ENCODE measurements at places on chromosomes 2 and 18. TPM values are rescaled to one million over a fixed set of nuclear protein-coding genes. Genes with fewer than 3 reads are reported as not detected.

Gene IKZF2
- total RNA-seq: 2.1 TPM

Gene OXER1
- total RNA-seq: not detected

DNA sequence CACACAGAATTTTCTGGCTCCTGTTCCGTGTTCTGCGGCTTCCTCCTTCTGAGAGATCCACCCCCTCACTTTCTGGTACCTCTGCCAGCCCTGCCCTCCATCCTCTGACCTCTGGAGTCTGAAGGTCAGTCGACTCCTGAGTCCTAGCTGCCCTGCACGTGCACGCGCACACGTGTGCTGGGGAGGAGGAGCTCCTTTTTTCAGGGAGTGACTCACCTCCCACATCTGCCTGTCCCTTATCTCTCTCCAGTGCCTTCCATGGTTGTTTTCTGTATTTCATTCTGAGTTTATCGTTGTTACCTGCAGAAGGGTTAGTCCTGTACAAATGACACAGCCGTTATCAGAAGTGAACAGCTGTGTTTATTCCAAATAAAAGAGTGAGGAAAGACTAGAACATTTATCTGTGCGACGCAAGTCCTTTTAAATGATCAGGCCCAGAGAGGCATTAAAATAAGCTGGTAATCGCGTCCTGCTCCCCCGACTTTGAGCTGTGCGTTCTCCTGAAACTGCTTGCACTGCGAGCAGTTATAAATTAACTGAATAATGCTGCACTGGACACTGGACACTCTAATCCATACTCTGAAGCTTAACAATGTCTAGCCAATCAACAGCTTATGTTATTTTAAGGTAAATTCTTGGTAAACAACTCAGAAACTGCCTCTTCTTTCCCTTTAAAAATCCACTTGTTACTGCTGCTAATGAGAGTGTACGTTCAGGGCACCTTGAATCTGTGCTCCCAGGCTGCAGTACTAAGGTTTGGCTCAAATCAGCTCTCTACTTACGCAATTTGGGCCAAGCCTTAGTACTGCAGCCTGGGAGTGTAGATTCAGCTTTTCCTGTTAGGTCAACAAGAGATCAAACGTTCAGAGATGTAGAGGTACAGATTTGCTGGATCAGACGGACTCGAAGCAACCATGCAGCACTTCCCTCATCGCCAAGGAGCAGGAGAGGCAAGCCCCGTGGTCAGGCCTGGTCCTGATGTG is 72.5 kb downstream of the GALR1 start:
- no peak for DNase-seq

- DNase-seq: peak; percentile 65
Observed at GRCh38 chr2:38602136-38602731, 494 bp downstream of the HNRNPLL start.

DNA sequence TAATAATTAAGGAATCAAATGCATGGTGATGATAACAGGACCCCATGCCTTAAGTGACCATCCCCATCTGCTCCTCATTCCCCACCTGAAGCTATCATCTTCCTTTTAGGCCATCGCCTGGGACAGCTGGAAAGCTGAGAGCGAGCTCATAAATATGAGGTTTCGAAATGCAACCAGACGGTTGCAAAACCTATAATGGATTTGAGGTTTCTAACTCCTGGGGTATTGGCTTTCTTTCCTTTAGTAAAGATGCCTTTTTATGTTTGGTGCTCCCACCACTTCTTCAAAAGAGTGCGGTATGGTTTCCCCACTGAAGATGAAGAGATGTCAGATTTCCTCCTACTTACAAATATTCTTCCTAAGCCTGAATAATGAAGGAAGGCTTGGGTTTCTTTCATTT is 1589.5 kb upstream of the PIK3C3 start:
- no peak for DNase-seq

GRCh38 chr2:156918410-156918809 is 339.1 kb upstream of the GALNT5 start:
- no peak for DNase-seq

GRCh38 chr2:21041462-21041861 is 2.4 kb downstream of the APOB start:
- DNase-seq: no peak

Measured in SJSA1 (cell line).